Motor neuron (in vitro differentiated cells): ENCODE measurements at places on chromosomes 2 and 18. TPM values are rescaled to one million over a fixed set of nuclear protein-coding genes. Genes with fewer than 3 reads are reported as not detected.
A peak's percentile ranks its signal among the peaks of the same experiment; 100 is the strongest.

GRCh38 chr2:83972128-83972527 lies 487.0 kb downstream of the SUCLG1 start:
- no peak for ATAC-seq

GRCh38 chr18:67211646-67212045 lies 304.9 kb downstream of the DSEL start:
- peak; percentile 27 for ATAC-seq

- ATAC-seq = no peak
These were observed 449.0 kb upstream of the ID2 start for GRCh38 chr2:8232871-8233270.

GRCh38 chr2:177243476-177243875 lies 21.1 kb downstream of the NFE2L2 start:
- ATAC-seq = no peak

- ATAC-seq = peak; percentile 78
These were observed 105.7 kb upstream of the GAREM1 start for GRCh38 chr18:32576296-32576916.

- ATAC-seq = no peak
These were observed 28.0 kb upstream of the FOSL2 start for GRCh38 chr2:28364610-28365009.

GRCh38 chr2:30239308-30239985 lies 8.1 kb downstream of the LBH start:
- ATAC-seq = peak; percentile 61

- no peak for ATAC-seq
These were observed 9.8 kb downstream of the RIOK3 start for GRCh38 chr18:23462876-23463275.

- no peak for ATAC-seq
These were observed 104.9 kb downstream of the ANKRD44 start for GRCh38 chr2:197205585-197206215.

- ATAC-seq = no peak
These were observed 93.8 kb upstream of the LDAH start for GRCh38 chr2:20916604-20917286.

DNA sequence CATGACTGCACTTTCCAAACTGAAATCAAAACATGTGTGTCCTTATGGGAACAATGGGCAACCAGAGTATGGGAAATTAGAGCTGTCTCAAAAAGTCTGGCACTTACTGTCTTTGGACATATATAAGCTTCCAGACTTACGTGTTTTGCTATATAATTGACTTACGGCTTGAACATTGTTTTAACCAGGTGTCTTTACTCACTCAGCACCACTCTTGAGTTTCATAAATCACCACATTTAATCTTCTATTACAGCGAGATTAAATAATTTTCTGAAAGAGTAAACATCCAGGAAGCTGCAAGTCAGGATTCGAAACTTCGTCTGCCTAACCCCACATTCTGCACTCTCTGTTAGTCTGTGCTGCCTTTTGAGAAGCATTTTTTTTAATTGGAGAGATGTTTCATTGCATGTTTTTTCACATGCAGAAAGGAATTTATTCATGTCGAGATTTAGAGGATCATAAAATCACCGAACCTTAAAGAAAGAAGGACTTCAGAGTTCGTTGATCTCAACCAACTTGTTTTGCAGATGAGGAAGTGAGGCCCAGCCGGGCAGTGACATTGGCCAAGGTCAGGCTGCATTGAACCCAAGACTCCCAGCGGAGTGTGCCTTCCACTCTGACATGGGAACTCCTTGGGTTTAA lies 137.3 kb downstream of the SETBP1 start:
- ATAC-seq = no peak

DNA sequence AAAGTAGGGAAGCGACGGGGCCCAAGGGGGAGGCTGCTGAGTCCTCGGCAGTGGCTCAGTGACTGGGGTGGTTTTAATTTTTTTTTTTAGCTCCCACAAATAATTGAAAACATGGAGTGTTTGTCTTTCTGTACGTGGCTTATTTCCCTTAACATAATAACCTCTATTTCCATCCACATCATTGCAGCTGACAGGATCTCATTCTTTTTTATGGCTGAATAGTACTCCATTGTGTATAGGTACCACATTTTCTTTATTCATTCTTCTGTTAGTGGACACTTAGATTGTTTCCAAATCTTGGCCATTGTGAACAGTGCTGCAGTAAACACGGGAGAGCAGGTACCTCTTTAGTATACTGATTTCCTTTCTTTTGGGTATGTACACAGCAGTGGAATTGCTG lies 65.1 kb downstream of the ASAP2 start:
- no peak for ATAC-seq

DNA sequence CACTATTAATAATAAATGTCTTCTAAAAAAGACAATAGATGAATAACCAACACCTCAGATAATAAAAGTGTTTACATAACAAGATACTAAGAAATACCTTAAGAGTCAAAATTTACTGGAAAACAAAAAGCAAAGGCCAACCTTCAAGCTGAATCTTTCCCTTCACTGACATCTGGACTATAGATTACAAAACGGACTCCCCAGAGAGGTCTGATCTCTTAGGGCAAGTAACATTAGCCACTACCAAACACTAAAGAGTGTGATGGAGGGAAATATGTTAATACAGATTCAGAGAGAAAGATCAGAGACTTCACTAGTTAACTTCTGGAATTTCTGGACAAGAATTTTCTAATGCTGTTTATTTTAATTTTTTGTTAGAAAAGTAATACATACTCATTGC lies 13.9 kb downstream of the CLASP1 start:
- no peak for ATAC-seq

GRCh38 chr2:17753803-17754663 lies at the start of the genes GEN1 and SMC6:
TSS of gene GEN1 (plus strand) at chr2:17754138. CDS start at chr2:17759944, 5,806 bp downstream.
TSS of gene SMC6 (minus strand) at chr2:17753810. CDS start at chr2:17745946, 7,864 bp downstream.
- peak; percentile 84 for ATAC-seq

DNA sequence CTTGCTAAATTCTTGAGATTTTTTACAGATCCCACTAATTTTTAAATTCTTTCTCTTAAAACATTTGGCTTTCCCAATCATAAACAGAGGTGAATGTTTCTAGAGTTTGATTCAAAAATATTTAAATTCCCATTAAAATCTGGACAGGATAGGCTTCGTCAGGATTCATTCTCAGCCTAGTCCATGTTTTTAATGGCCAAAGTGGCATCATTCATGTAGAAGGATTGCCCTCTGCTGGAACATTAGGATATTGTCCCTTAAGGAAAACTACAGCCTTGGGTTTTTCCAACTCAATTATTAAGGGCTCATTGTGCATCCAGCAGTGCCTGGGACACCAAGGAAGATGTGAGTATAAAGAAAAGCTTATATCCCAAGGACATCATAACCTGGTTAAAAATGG lies 71.7 kb downstream of the TPGS2 start:
- peak; percentile 72 for ATAC-seq

DNA sequence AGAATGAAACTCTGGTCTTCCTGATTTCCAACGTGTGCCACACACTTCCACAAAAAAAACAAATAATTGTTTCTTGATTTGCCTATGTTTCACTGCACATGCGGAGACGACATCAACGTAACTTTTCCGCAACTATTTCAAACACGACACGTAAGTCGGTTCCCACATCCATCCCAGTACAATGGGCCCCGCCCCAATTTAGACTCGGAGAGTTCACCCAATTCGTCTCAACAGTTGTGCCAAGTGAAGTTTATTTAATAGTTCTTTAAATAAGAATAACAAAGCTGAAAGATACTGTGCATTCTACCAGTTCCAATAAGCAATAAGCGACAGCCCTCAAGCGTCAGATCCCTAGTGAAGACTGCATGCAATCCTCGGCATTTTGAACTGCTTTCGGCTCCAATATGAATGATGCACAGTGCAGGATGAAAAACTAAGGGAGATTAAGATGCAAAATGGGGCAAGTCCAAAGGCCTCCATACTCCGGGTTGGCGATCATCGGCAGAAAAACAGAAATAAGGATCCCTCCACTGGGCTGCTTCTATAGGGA lies 664 bp downstream of the CCT4 start:
- peak; percentile 17 for ATAC-seq

- ATAC-seq = peak; percentile 41
These were observed 213.9 kb downstream of the TFCP2L1 start for GRCh38 chr2:121071034-121071504.

DNA sequence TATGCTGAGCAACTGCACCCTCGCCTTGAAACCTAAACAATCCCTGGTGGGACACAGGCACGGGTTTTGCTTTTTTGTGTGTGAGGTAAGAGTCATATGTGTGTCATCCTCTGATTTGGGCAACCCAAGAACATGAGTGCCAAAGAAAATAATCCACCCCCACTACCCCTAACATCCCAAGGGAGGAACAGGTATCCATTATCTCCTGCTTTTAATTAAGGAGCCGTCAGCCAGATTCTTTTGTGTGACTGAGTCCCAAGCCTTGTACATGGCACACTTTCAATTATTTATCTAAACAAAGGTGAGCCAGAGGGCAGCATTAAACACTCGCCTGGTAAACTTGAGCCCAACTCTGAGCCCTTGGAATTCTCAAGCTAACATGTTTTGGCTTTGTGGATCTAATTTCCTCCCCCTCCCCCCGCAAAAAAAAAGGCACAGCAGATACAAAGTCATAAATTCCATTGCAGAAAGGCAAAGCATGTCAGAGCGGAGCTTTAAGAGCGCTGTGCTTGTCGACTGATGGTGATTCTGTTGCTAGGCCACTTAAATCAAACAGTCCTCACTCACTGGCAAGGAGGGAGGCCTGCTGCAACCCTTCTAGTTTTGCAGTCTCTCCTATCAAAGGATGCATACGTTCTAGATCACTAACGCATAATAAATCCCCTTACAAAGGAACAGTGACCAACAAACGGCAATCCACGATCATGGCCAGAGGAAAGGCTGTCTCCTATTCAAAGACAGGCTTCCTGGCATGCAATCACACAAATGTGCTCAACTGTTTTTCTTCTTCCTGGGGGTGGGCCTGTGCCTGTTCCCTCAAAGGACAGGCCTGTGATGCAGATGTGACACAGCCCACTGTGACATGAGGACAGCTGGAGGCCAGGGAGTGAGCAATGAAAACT lies 143.5 kb upstream of the LMAN1 start:
- peak; percentile 90 for ATAC-seq

Gene PID1
- 19.2 and 19.3 TPM in 2 replicates for total RNA-seq

Gene SP5
- 1.8 TPM in 1 of 2 replicates, not detected in the other for total RNA-seq

Gene CYP26B1
- 1.8 and 1.9 TPM in 2 replicates for total RNA-seq

Gene MALL
- total RNA-seq = 0.30 and 0.50 TPM in 2 replicates

Gene TPO
- 0.22 and 0.58 TPM in 2 replicates for total RNA-seq

Gene MC4R
- total RNA-seq = not detected in 2 replicates

Gene RDH14
- 14.8 and 16.5 TPM in 2 replicates for total RNA-seq

Gene ANO7
- 3.2 and 3.3 TPM in 2 replicates for total RNA-seq

Gene KHK
- total RNA-seq = 4.3 and 4.7 TPM in 2 replicates

Gene ABHD1
- 0.97 and 2.9 TPM in 2 replicates for total RNA-seq

Gene ANKRD53
- 0.71 and 2.0 TPM in 2 replicates for total RNA-seq

Gene ACAA2
- 32.2 and 34.8 TPM in 2 replicates for total RNA-seq

Gene GAD1
- total RNA-seq = 18.7 and 18.9 TPM in 2 replicates

Gene KIAA2012
- total RNA-seq = 0.27 and 0.63 TPM in 2 replicates

Gene B3GNT2
- 8.9 and 12.7 TPM in 2 replicates for total RNA-seq
